Left renal pelvis (tissue), 4 donors: ENCODE measurements at places on chromosomes 16 and 17.
A peak's percentile ranks its signal among the peaks of the same experiment; 100 is the strongest.

DNA sequence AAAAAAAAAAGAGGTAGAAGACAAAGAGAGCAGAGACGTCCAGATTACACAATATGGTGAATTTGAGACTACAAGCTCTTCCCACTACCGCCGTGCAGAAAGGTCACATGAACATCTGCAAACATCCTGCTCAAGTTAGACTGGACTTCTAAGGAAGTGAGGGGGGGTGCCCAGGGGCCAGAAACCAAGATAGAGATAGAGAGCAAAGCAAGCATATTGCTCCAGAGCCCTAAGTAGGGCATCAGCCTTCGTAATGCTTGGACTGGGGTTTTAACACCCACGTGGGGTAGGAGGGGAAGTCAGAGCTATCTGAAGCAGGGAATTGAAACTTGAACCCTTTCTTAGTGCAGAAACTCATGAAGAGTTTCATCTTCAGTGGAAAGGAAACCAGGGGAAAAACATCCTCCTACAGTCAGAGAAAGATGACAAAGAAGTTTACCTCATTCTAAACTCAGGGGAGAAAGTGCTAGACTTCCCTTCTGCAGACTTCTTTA is 8.7 kb downstream of the CLEC19A start:
- no peak for DNase-seq

DNA sequence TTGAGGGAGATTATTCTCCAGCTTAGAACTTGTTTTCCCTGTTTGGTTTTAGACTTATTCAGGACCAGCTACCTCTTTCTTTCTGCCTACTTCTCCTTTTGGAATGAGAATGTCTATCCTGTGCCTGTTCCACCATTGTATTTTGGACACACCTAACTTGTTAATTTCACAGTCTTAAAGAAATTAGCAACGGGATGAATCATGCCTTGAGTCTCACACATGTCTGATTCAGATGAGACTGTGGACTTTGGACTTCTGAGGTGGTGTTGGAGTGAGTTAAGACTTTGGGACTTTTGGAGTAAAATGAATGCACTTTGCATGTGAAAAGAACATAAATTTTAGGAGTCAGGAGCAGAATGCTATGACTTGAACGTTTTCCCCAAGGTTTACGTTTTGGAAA is 581.4 kb downstream of the CDH11 start:
- DNase-seq, result no peak

GRCh38 chr17:5819921-5820685 is 235.8 kb upstream of the NLRP1 start:
- DNase-seq, result no peak

DNA sequence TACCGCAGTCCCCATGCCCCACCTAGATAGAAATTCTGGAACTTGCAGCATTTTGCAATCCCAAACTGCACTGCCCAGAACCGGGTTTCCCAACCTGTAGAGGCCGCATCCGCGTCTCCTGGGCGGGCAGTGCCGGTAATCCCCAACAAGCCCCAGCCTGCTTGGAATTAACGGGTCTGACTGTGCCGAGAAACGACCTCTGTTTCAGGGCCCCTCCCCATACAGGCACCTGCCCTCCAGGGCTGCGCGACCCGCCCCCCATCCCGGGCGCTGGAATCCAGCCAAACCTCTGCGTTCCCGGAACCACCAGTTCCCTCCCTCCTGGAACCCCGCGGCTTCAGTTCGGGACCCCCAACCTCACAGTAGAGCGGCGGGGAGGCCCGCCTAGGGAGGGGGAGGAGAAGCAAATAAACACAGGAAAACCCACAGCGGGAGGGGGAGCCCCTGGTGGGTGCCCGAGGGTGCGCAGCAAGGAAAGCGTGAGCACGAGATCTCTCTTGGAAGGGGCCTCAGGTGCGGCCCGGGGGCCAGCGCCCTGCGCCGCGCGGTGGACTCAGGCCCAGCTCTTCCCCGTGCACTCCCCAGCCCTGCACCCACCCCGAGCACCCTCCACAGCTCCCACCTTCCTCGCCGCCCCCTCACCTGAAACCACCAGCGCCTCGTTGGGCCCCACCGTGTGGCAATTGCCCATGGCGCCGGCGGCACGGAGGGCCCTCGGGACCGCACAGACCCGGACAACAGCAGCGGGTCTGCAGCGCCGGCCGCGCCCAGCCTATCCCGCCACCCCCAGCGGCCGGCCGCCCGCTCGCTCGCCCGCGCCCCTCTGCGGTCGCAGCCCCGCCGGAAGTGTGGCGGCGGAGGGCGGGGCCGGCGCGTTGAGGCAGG is at the start of gene FLOT2:
FLOT2 (minus strand) TSS at position 850 of the 885 bp plus-strand sequence; CDS start at position 691, 159 bp downstream.
- peak; percentile 10 for DNase-seq

DNA sequence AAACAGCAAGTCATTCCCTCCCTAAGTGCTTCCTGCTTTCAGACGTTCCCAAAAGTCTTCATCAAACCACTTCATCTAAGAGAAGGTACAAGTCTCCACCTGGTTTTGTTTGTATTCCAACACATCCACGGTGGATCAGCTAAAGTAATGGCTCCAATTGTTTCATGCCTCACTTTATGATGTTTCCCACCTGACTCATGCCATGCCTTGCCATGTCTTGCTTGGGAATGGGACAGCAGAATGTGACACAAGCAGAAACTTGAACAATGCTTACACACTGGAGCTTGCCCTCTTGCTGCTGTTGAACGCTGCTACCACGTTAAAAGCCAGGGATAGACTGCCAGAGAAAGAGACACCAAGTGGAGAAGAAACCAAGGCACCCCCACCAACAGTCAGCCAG is 43.8 kb downstream of the MYH10 start:
- DNase-seq, result no peak

DNA sequence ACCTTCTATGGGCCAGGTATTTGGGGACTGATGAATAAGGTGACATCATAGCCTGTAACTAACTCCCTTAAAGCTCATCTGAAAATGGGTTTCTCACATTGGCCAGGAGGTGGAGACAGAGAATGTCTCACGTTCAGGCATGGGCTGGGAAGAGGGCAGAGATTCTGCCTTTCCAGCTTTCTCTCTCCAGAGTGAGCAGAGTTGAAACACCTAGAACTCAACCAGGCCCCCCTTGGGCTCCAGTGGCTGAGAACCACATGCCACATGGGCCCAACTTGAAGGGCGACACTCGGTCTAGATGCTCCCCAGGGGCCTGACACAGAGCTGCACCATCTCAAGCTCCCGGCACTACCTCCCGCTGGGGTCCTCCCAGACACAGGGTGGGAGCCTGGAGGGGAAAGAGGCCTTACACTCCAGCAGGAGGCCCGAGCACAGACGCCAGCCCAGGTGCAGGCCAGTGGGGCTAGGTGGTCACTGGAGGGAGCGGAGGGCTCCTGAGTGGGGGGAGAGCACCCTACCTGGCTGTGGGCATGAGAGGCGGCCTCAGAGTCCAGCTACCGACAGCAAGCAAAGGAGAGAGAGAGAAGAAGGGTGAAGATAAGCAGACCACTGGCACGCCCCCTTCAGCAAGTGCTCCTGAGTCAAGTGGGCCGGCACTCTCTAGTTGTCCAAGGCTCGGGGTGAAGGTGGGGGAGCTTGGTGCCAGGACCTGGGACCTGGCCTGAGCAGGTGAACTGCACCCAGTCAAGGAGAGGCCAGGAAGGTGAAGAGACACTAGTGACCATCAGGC is 55.9 kb downstream of the MYO18A start:
- no peak for DNase-seq

GRCh38 chr16:81189100-81189664 is 49.3 kb upstream of the BCO1 start:
- DNase-seq, result no peak

DNA sequence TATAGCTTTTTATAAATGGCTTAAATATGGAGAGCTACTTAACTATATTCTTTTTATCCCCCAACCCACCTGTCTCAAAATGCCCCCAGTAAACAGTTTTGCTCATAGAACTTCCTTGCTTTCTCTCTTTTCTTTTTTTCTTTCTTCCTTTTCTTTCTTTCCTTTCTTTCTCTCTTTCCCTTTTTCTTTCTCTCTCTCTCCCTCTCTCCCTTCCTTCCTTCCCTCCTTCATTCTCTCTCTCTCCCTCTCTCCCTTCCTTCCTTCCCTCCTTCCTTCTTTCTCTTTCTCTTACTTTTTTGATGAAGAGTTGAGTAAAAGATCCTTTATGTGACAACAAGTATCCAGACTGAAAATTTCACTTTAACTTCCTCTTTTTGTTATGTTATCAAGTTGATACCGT is 48.2 kb downstream of the KCNJ2 start:
- no peak for DNase-seq

- DNase-seq, result no peak
Measured at GRCh38 chr16:50688867-50689266, 4.5 kb upstream of the NOD2 start.
